ENCODE measurements at places on chromosomes 1 and 21.

- DNase-seq = no peak
Measured at GRCh38 chr1:61699911-61700851, 24.8 kb downstream of the TM2D1 start.

DNA sequence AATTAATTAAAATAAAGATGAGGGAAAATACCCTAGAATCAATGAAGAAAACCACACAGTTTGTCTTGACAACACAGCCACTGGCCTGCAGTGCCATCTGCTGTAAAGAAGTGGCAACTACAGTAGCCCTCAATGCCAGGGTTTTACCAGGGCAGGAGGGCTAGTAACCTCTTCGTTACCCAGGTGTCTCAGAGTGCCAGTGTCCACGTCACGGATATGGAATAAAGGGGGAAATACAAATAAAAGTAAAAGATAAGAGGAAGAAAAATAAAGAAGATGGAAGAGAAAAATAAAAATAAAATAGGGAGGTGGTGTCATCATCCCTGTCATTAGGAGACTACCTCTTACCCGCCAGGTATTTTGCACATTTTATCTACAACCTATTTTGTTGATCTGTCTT, 14.2 kb upstream of the SLC44A3 start:
- DNase-seq = peak; percentile 83

DNA sequence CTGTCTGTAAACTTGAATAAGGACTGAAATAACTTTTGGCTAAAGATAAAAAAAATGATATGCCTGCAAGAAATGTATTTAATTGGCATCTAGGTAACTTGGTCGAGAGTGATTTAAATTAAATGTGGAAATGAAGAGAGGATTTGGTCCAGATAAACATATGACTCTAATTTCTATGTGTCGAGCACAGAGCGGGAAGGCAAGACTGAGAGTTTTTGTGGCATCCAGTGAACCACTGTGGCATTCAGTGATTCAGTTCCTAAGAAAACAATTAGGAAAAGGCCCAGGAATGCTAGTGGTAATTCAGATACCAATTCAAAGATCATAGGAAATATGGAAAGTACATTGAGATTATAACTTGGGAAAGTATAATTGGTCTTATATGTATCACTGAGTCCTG, 39.6 kb downstream of the PDE4B start:
- DNase-seq = no peak

GRCh38 chr1:58982259-58982998, 198.6 kb upstream of the JUN start:
- DNase-seq = no peak

DNA sequence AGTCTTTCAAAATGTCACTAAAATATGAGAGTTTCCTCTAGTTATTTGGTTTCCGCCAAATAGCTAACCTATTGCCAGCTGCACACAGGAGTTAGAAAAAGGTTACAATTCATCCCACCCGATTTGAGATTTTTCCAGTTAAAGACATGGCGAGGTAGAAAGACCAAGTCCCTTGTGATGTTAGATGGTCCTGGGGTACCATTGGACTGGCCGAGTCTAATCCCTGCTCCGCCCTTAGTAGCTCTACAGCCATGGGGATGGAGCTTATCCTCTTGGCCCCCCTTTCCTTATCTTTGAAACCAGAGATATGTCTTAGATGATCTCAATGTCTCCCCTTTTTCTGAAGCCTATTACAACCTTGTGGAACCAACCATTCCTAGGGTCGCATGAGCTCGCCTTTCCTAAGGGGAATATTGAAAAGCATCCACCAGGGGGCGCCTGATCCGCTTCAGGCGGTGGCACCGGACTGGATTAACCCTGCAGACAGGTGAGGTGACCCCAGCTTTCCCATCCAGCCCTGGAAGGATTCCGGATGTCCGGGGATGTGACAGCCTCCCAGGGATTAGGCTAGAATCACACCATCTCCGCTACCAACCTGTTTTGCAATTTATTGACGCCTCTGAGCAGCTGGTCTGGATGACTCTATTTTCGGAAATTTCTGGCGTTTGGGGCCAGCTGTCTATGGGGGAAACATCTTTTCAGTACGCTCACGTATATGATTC, 68.3 kb upstream of the SIM2 start:
- DNase-seq = peak; percentile 69

DNA sequence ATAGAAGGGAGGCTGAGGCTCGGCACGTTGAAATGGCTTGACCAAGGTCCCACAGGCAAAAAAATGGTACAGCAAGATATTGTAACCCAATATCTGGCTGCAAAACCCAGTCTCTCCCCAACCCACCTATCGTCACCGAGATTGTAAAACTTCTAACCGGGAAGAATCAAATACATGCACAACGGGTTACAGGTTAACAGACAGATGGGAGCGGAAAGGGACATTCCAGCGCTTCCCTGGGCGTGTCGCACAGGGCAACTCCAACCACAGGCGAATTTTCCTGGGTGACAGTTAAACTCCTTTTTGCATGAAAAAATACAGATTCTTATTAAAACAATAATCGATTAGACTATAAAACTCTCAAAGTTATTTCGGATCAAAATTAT, 31.8 kb upstream of the JUN start:
- DNase-seq = peak; percentile 61

DNA sequence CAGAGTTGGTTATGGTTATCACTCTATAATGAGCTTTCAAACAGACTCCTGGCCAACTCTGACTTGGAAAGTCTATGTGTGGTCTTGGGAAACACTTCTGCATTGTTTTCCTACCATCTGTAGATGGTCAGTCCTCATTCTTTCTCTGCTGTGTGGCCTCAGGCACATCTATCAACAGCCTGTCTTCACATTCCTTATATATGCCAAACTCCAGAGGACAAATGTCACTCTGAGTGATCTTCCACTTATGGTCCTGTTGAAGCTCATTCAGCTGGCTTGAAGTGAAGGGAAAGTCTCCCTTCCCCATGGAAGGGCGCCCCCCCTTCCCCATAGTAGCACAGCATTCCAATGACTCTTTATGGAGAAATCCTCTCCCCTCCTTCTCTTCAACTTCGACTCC, 58.7 kb downstream of the VANGL2 start:
- DNase-seq = no peak

- DNase-seq = no peak
Measured at GRCh38 chr1:191662746-191663145, 495.5 kb upstream of the RGS18 start.

DNA sequence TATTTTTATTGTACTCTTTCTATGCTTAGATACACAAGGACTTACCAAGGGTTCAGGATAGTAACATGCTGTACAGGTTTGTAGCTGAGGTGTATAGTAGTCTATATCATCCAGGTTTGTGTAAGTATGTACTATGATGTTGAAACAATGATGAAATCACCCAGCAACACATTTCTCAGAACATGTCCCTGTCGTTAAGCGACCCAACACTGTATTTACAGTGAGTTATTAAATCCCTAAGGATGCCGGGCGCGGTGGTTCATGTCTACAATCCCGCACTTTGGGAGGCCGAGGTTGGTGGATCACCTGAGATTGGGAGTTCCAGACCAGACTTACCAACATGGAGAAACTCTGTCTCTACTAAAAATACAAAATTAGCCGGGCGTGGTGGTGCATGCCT, 21.6 kb upstream of the RCOR3 start:
- DNase-seq = no peak

DNA sequence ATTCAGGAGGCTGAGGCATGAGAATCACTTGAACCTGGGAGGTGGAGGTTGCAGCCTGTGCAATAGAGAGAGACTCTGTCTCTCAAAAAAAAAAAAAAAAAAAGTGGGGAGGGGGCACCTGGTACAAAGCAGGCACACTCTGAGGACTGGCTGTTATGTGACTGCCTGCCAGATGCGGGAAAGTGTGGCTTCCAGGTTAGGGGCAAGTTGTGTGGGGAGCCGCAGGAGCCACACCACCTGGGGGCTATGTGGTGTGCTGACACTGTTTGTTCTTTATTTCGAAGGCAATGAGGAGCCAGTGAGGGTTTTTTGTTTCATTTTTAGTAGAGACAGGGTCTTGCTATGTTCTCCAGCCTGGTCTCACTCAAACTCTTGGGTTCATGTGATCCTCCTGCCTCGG, 5.7 kb downstream of the THEMIS2 start:
- no peak for DNase-seq

GRCh38 chr21:42401820-42402251, 1.9 kb upstream of the UBASH3A start:
- DNase-seq = no peak

GRCh38 chr1:119275145-119276134, 93.1 kb upstream of the HAO2 start:
- peak; percentile 74 for DNase-seq

- no peak for DNase-seq
Measured at GRCh38 chr21:32481875-32482408, 69.4 kb downstream of the EVA1C start.

DNA sequence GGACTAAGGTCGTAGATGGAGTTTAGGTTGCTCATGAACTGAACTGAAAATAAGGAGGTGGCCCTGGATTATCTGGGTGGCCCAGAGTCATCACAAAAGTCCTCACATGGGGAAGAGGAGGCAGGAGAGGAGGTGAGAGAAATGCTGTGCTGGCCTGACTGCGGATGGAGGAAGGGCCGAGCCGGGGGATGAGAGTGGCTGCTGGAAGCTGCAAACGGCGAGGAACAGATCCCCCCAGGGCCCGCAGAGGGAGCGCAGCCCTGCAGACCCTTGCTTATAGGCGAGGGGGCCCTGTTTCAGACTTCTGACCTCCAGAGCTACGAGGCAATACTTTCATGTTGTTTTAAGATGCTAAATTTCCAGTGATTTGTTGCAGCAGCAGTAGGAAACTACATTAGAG, 102.7 kb upstream of the C1orf174 start:
- DNase-seq = no peak

- DNase-seq = peak; percentile 59
Measured at GRCh38 chr1:229408458-229409037, 25.3 kb downstream of the ACTA1 start.

DNA sequence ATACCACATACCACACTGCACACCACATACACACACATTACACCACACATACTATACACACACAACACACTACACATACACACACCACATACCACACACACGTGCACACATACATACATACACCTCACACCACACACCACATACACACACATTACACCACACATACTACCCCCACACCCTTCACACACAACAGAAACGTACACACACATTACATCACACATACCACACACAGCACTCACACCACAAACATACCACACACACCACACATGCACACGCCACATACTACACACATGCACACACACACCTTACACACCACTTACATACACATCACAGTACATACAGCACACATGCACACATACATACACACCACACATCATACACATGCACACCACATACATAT, 28.5 kb downstream of the RAB7B start:
- no peak for DNase-seq

GRCh38 chr21:42463861-42464515, 32.0 kb downstream of the RSPH1 start:
- peak; percentile 58 for DNase-seq

DNA sequence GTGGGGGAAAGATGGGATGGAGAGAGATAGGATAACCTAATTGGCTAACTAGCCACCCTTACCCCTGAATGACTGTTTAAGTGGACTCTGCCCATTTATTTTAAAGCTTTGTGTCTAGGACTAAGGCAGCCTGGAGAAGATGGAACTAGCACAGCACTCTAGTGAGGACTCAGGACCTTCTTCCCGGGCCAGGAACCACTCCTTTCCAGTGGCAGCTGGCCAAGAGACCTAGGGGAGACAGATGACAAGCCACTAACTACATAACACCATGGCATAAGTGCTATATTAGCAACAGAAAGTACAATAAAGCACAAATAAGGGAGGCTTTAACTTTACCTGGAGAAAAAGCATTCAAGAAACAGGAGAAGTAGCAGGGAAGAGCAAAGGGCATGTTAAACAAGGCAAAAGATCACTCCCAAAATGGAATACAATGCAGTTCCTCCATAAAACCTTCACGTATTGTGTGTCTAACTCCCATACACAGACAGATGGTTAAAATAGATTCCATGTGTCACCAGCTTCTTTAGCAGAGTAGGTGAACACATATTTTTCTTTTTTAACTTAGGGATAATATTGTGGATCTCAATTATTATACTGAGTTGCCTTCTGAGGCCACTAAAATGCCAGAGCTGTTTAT, 20.6 kb downstream of the CLCA1 start:
- DNase-seq = no peak

- DNase-seq = no peak
Measured at GRCh38 chr1:78385744-78386462, 104.9 kb upstream of the PTGFR start.

DNA sequence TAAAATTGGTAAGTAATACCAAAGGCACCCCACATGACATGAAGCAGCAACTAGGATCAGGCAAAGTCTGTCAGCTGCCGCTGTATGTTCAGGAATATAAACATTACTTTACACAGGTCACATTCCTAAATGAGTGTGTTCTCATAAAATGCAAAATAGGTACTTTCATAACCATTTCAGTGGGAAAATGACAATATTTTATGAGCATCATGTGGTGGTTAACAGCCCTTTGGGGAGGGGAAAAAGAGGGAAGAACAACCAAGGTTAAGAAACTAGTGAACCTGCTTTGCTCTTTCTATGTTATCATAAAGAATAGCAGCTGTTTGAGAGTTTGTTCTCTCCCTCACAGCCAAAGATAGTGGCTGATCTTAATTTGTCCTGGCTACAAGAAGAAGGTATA, 105.4 kb upstream of the LBR start:
- no peak for DNase-seq

GRCh38 chr1:160018900-160019299, 12.9 kb downstream of the PIGM start:
- no peak for DNase-seq

DNA sequence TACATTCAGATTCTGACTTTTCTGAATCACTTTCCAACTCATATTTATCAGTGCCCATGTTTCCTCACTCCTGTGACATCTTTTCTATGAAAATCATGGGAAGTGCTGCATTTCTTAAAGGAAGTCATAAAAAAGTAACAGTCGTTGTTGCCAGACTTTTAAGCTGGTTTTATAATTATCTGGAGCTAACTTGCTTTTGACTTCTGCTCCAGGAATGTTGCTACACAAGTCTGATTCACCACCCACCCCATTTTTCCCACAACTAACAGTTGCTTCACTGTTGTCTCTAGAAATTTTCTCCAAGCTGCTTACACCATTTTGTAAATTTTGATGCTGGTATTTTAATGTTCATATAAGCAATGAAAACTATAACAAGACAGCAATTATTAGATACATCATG, 12.2 kb downstream of the FCRLB start:
- no peak for DNase-seq

GRCh38 chr1:106072909-106073600, 983.4 kb upstream of the PRMT6 start:
- DNase-seq = no peak

GRCh38 chr1:112850034-112850757, 105.8 kb downstream of the SLC16A1 start:
- DNase-seq = no peak

GRCh38 chr1:202586018-202586821, 124.0 kb downstream of the SYT2 start:
- DNase-seq = peak; percentile 63
